ENCODE measurements at places on chromosomes 16 and 17.

- no peak for DNase-seq
These were observed 93.9 kb downstream of the GSG1L start for GRCh38 chr16:27969574-27969973.

GRCh38 chr17:82915757-82916027 lies 75.9 kb upstream of the ZNF750 start:
- DNase-seq: no peak

- DNase-seq: no peak
These were observed 224.9 kb downstream of the TANC2 start for GRCh38 chr17:63190821-63191370.

DNA sequence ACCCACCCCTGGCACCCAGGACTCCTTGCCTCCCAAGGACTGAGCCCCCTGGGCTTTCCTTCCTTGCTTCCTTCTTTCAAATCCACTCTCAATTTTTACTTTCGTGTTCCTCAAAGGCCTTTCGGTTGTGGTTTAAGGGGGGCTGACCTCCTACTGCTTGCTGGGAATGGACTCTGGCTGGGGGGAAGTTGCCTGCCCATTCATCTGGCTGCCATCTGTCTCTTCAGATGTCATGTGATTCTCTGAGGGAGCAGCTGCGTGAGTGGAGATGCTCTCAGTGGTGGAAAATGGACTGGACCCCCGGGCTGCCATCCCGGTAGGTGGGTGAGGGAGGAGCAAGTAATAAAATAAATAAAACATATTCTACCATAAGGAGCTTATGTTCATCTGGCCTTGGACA lies 93.8 kb upstream of the RPRML start:
- no peak for DNase-seq

GRCh38 chr16:80274576-80275191 lies 266.1 kb upstream of the DYNLRB2 start:
- DNase-seq: no peak

- DNase-seq: no peak
These were observed 68.4 kb downstream of the SPAG9 start for GRCh38 chr17:51052235-51052634.

GRCh38 chr17:38864636-38865398 lies 5.0 kb upstream of the LASP1 start:
- DNase-seq: no peak

DNA sequence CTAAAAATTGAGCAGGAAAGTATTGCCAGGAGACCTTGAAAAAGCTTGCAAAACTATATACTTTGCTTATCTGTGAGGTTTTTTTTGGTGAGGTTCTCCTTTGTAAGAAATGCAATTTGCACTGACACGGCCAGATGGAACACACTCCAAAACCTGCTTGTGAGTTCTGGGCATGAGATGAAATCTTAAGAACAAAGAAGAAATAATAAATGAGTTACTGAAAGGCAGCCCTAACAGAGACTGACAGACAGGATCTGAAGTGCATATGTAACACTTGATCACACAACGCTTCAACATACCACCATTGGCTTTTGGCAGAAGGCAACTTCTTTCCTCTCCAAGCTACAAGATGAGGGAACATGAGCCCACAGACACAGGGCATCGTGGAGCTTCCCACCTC lies 82.6 kb downstream of the USP31 start:
- no peak for DNase-seq

- no peak for DNase-seq
These were observed 46.8 kb downstream of the BEAN1 start for GRCh38 chr16:66473654-66474519.

- DNase-seq: no peak
These were observed 64.7 kb downstream of the WNT3 start for GRCh38 chr17:46753776-46754175.

- no peak for DNase-seq
These were observed 8.2 kb upstream of the BRD7 start for GRCh38 chr16:50377001-50377400.

DNA sequence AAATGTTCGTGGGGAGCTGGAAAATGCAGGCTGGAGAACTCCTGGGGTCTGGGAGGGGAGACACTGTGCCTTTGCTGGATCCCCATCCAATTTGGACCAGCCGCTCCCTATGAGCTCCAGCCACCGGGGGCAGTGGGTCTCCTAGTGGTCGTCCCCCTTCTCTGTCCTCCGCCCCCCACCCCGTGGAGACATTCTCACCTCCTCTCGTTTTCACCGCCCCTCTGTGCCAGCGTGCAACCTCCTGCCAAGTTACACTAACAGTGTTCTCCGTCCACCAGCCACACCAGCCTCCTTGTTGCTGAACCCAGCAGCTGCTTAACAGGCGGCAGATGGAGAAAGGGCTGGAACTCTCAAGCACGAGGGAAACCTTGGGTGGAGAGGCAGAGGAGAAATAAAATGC lies 67.4 kb upstream of the SOX9 start:
- no peak for DNase-seq

DNA sequence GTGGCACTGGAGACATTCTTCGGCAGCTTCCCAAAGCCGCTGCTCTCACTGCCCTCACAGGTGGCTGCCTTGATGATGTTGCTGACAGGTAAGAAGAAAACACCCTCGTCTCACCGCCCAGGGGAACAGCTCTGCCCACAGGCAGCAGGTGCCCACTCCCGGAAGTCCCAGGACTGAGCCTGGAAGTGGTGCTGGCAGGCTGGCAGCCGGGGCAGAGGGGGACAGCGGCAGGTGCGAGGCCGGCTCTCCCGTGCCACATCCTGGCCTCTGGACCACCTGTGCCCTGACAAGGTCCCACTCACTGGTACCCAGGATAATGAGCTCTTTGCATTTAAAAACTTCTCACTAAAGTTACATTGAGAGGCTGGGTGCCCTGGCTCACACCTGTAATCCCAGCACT lies 20.4 kb downstream of the CEP131 start:
- no peak for DNase-seq

- DNase-seq: no peak
These were observed 56.3 kb downstream of the LMF1 start for GRCh38 chr16:914440-914839.

- DNase-seq: no peak
These were observed 12.3 kb upstream of the PITPNA start for GRCh38 chr17:1574697-1575471.

- DNase-seq: no peak
These were observed 48.3 kb downstream of the ZFHX3 start for GRCh38 chr16:72999541-73000019.

DNA sequence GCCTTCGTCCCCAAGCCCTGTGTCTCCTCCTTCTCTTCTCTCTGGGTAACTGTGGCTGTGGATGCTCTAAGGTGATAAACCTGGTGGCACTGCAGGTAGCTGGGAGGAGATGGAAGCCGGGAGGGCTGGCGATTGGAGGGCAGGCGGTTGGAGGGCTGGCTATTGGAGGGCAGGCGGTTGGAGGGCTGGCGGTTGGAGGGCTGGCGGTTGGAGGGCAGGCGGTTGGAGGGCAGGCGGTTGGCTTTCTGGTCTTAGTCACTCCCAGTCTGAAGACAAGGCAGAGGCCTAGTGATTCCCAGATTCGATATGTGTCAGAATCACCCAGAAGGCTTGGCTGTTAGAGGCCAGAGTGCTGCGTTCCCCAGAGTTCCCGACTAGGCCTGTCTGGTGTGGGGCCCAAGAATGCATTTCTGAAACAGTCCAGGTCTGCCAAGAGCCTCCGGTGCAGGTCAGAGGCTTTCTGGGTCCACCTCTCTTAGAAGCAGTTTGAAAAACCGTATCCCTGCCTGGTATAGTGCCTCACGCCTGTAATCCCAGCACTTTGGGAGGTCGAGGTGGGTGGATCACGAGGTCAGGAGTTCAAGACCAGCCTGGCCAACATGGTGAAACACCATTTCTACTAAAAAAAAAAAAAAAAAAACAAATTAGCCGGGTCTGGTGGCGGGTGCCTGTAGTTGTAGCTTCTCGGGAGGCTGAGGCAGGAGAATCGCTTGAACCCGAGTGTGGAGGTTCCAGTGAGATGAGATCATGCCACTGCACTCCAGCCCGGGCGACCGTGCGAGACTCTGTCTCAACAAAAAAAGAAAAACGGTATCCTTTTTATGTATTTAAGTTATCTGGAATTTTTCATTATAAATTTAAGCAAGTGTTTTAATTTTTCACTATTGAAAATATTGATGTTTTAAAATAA lies 59.7 kb downstream of the WDR45B start:
- no peak for DNase-seq

GRCh38 chr16:69935740-69936139 lies 15.4 kb upstream of the CLEC18A start:
- no peak for DNase-seq

GRCh38 chr16:69859105-69859989 lies 91.8 kb upstream of the CLEC18A start:
- DNase-seq: peak; percentile 25

DNA sequence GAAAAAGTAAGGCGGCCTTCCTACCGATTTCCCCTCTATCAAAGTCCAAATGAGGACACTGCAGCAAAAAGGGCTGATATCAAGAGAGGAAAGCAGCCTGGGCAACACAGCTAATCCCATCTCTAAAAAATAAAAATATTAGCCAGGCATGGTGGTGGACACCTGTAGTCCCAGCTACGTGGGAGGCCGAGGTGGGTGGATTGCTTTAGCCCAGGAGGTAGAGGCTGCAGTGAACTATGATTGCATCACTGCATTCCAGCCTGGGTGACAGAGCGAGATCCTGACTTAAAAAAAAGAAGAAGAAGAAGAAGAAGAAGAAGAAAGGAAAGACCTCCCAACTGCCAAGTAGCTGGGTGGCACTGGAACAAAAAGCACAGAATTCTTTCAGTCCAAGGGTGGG lies 14.4 kb downstream of the CACNB1 start:
- no peak for DNase-seq

GRCh38 chr17:69714669-69715068 lies 300.2 kb downstream of the MAP2K6 start:
- no peak for DNase-seq

DNA sequence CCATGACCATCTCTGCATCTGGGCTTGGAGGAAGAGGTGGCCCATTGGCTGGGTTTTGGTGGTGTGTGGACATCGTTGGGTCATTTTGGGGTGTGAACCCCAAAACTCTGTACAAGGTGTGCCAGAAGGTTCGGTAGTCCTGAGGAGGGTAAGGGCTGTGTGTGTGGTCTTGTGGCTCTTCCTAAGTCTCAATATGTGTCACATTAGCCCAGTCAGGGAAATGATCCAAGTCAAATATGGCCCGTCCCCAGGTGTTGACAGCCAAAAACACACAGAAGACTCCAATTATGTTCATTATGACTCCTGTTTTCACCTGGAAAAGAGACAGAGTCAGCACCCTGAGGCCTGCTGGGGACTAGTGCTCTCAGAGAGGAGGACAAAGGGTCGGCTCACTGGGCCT lies 27.1 kb downstream of the SLC13A5 start:
- no peak for DNase-seq

GRCh38 chr16:57949013-57949412 lies 21.9 kb downstream of the CNGB1 start:
- DNase-seq: no peak

GRCh38 chr17:45172232-45172540 lies 10.5 kb downstream of the HEXIM2 start:
- DNase-seq: no peak

GRCh38 chr16:81610144-81610842 lies 165.7 kb downstream of the CMIP start:
- DNase-seq: no peak

DNA sequence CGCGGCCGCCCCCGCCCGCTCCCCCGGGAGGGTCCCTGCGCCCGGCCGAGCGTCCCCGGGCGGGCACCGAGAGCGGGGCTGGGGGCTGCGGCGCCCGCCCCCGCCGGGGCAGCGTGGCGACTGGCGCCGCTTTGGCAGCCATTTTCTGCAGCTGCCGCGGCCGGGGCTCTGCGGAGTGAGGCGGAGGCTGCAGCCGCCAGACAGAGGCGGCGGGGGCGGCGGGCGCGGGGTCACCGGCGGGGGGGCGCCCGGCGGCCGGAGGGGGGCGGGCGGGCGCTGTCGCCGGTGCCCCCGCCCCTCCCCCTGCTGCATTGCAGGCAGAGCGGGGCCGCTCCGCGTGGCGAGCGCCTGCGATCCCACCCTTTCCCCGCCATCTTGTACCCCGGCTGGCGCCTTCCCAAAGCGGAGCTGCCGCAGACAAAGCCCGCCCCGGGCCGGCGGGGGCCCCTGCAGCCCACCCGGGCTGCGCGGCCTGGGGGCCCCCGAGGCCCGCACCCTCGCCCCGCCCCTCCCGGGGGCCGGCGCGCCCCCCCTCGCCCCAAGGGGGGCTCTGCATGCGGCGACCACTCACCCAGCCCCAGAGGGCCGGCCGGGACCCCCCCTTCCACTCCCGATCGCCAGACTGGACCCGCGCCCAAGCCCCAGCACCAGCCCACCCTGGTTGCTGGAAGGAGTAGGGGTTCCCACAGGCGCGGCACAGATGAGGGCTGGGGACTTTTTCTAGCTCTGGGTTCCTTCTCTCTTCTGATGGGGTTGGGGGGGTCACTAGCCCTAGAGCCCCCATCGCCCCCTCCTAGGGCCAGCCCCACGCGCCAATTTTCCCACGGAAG lies 16.6 kb upstream of the CBX8 start:
- no peak for DNase-seq

DNA sequence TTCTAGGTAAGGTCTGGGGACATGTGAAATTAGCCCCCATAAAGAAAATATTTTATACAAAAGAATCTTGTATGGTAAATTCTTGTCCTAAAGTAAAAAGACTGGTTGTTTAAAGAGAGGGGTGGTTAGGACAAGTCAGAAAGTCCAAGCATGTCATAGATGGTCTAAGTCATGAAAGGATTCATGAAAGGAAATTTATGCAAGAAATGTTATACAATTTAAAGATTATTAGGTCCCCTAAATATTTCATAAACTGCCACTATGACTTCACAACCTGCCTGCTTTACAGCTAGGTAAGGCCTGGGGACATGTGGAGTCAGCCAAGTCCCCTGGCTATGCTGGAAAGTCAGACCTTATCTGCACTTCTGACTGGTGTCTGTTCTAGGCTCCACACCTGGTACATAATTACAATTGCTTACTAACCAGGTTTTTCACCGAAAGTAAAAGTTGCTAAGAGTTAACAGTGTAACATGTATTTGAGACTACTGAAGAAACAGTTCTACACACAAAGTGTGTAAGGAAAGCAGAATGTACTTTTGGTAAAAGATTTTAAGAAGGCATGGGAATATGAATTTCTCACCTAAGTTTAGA lies 17.0 kb downstream of the N4BP1 start:
- no peak for DNase-seq

GRCh38 chr16:56848029-56848936 lies 16.7 kb upstream of the SLC12A3 start:
- no peak for DNase-seq

GRCh38 chr17:79508291-79508716 lies 102.5 kb downstream of the RBFOX3 start:
- no peak for DNase-seq

GRCh38 chr16:15650019-15650697 lies at the start of gene NDE1:
Gene NDE1 (plus strand): TSS chr16:15650245. CDS start chr16:15664779, 14,534 bp downstream.
- DNase-seq: peak; percentile 93

DNA sequence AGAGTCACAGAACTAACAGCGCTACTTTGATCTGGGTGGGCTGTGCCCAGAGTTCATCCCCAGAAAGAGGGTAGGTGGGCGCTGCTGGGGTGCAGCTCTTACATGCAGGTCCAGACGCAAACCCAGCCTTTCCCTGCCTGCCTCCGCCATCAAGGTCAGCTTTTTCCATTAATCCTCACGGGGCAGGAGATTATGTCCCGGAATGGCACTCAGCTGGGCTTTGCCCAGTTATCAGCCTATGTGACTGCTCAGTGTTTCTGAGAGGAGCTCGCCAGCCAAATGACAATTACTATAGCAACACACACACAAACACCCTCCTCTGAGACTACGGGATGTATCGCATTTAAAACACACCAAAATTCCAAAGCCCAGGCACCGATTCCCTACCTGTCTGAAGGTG lies 20.1 kb downstream of the GLYR1 start:
- no peak for DNase-seq

- DNase-seq: no peak
These were observed 58.3 kb upstream of the ARHGAP44 start for GRCh38 chr17:12730931-12731521.

Data from activated naive CD4-positive, alpha-beta T cell treated with anti-CD3 and anti-CD28 coated beads, Interleukin-2, amount 10 ng/mL, durations not matched to agents 7 days and 5 days (primary cell).